ENCODE measurements at places on chromosomes 3 and 15.

- DNase-seq = no peak
Measured at GRCh38 chr3:100556673-100557310, 52.6 kb upstream of the ADGRG7 start.

- no peak for DNase-seq
Measured at GRCh38 chr3:135992072-135992471, 26.5 kb downstream of the PPP2R3A start.

DNA sequence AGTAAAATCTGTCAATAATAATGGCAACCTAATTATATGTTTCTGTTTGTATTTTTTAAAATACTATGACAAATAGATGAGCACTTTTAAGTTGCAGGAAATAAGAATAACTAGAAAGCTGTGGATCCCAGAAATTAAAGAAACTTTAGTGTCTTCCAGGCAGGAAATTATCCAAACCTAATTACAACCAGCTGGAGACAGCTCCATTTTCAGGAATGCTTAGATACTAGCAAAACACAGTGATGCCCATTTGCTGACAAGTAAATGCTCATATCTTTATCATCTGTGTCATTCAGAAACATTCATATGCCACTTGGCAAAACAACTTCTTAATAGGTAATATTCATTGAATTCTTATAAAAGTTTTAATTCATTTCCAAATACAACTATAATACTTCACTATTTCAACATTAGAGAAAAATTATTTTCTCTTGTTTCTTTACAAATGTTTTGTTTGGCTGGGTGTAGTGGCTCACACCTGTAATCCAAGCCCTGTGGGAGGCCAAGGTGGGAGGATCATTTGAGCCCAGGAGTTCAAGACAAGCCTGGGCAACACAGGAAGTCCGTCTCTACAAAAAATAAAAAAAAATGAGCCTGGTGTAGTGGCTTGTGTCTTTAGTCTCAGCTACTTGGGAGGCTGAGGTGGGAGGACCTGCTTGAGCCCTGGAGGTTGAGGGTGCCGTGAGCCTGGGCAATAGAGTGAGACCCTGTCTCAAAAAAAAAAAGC lies 169.1 kb upstream of the TSPAN3 start:
- DNase-seq = no peak

DNA sequence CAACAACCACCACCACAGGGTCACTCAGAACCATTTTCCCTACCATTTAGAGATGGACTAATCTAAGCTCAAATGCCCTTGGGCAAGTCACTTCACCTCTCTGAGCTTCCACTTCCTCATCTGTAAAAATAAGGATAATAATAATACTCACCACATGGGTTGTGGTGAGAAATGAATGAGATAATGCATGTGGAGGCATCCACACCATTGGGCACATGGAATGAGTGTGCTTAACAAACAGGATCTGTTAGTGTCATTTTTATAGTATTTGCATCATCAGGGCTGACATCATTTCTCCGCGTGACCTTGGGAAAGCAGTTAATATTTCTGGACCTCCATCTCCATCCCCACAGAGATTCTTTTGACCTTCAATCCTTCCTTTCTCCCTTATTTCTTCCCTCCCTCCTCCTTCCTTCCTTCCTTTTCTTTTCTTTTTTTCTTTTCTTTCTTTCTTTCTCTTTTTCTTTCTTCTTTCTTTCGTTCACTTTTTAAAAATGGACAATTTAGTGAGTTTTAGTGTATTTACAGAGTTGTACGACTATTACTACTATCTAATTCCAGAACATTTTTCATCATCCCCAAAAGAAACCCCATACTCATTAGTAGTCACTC lies 7.7 kb upstream of the RFT1 start:
- DNase-seq = no peak

GRCh38 chr3:63478990-63479660 lies 173.3 kb upstream of the SNTN start:
- no peak for DNase-seq
